ENCODE measurements at places on chromosomes 11 and 22. TPM values are rescaled to one million over a fixed set of nuclear protein-coding genes. Genes with fewer than 3 reads are reported as not detected.
A peak's percentile ranks its signal among the peaks of the same experiment; 100 is the strongest.

The KCNE3 gene
- total RNA-seq: 0.11 TPM

The PACSIN3 gene
- 1.1 TPM for total RNA-seq

The RASGRP2 gene
- total RNA-seq: 4.0 TPM

The GAL gene
- not detected for total RNA-seq

The PLAAT3 gene
- total RNA-seq: 0.48 TPM

The KRTAP5-9 gene
- total RNA-seq: not detected

The OR52N4 gene
- total RNA-seq: not detected

The SNX32 gene
- not detected for total RNA-seq

GRCh38 chr22:19802001-19802893, 41.7 kb downstream of the TBX1 start:
- no peaks in the 10 kb centered on the region for H3K27me3 ChIP-seq
- H3K27ac ChIP-seq: no peak overlapping the region
- H3K4me1 ChIP-seq: no peaks in the 10 kb centered on the region
- no peak for DNase-seq
- H3K36me3 ChIP-seq: no peaks in the 10 kb centered on the region

- no peaks in the 10 kb centered on the region for H3K27me3 ChIP-seq
- no peak overlapping the region for H3K27ac ChIP-seq
- DNase-seq: no peak
- no peaks in the 10 kb centered on the region for H3K4me1 ChIP-seq
- no peak overlapping the region for H3K4me3 ChIP-seq
- no peaks in the 10 kb centered on the region for H3K36me3 ChIP-seq
Measured at GRCh38 chr11:63520606-63521170, 14.8 kb downstream of the LGALS12 start.

- H3K27me3 ChIP-seq: no peaks in the 10 kb centered on the region
- H3K36me3 ChIP-seq: no peaks in the 10 kb centered on the region
- no peaks in the 10 kb centered on the region for H3K4me1 ChIP-seq
- no peak overlapping the region for H3K4me3 ChIP-seq
- DNase-seq: peak; percentile 70
- H3K27ac ChIP-seq: no peak overlapping the region
Measured at GRCh38 chr11:82494988-82495432, 238.7 kb downstream of the FAM181B start.

GRCh38 chr22:20999350-21000206, 2.3 kb downstream of the THAP7 start:
- no peaks in the 10 kb centered on the region for H3K27me3 ChIP-seq
- H3K27ac ChIP-seq: no peak overlapping the region
- no peak for DNase-seq
- H3K4me3 ChIP-seq: no peak overlapping the region
- peaks cover 30% of the 10 kb centered on the region for H3K4me1 ChIP-seq

- no peak for DNase-seq
- no peaks in the 10 kb centered on the region for H3K36me3 ChIP-seq
- no peak overlapping the region for H3K27ac ChIP-seq
- no peak overlapping the region for H3K4me3 ChIP-seq
- no peaks in the 10 kb centered on the region for H3K27me3 ChIP-seq
Measured at GRCh38 chr11:20097319-20098221, 62.7 kb downstream of the DBX1 start.

GRCh38 chr11:69839516-69839915, 20.3 kb upstream of the FGF3 start:
- no peak for DNase-seq
- no peaks in the 10 kb centered on the region for H3K27me3 ChIP-seq
- H3K36me3 ChIP-seq: no peaks in the 10 kb centered on the region
- H3K27ac ChIP-seq: no peak overlapping the region

GRCh38 chr11:44780940-44781631, 54.3 kb downstream of the TSPAN18 start:
- H3K27ac ChIP-seq: no peak overlapping the region
- no peaks in the 10 kb centered on the region for H3K27me3 ChIP-seq
- no peaks in the 10 kb centered on the region for H3K36me3 ChIP-seq
- H3K4me1 ChIP-seq: peaks cover 5% of the 10 kb centered on the region

DNA sequence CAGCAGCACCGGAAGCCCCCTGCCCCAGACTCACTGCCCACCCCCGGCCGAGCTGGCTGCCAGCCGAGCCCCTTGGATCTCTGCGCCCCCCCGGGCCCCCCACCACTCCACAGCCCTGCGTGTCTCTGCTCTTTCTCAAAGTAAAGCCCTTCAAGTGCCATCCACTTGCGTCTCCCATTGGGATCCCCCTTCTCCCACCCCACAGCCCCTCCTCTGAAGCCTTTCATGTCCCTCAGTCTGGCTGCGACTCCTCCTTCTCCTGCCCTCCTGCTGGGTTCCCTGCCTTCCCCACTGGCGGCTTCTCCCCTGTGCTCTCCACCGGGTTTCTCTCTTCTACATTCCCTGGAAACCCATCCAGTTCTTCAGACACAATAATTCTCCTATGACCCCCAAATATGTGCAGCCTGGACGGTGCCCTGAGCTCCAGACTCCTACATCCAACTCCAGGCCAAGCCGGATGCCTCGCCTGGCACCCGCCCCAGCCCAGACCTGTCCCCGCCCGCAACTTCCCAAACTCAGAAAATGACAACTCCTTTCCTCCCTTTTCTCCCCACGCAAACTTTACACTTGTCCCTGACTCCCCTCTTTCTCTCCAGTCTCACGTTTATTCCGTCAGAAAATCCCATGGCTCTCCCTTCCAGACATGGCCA, 108.9 kb downstream of the WNT7B start:
- DNase-seq: no peak
- H3K27ac ChIP-seq: no peak overlapping the region
- H3K27me3 ChIP-seq: no peaks in the 10 kb centered on the region
- no peaks in the 10 kb centered on the region for H3K36me3 ChIP-seq

DNA sequence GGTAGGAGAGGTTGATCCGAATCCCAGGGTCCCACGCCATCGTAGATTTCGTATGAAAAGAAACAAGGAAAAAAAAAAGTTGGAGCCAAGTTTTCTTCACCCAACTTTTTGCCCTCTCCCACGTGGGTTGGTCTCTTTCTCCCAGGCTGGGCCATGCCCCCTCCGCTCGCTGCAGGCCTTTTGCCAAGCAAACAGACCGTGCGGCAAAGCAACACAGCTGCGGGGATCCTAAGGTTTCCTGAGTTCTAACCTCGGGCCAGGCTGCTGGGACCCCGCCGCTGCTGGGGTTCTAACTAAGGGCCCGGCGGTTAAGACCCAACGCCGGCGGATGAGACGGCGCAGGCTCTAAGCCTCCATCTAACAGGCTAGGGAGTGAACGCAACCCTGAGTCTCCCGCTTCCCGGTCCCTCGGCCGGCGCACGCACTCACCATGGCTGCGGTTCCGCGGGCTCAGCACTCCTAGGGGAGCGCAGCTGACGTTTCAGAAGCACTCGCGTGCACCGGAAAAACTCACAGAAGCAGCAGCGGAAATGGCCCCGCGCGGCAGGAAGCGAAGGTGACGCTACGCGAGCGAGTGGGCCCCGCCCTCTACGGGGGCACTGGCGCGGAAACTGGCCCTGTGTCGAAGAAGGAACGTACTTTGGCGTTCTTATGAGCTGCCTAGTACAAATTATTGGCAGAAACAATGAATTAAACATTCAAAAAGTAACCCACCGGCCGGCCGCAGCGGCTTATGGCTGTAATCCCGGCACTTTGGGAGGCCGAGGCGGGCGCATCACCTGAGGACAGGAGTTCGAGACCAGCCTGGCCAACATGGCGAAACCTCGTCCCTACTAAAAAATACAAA, at the start of gene SNU13:
Gene SNU13 (minus strand): TSS at position 503 of the 847 bp plus-strand sequence. CDS start 71 bp downstream, at position 432.
- no peaks in the 10 kb centered on the region for H3K27me3 ChIP-seq
- H3K36me3 ChIP-seq: no peaks in the 10 kb centered on the region
- peak within 1 kb of the TSS; percentile 96 for H3K4me3 ChIP-seq
- H3K4me1 ChIP-seq: peaks cover 33% of the 10 kb centered on the region
- DNase-seq: peak; percentile 97

- H3K4me1 ChIP-seq: peaks cover 14% of the 10 kb centered on the region
- no peaks in the 10 kb centered on the region for H3K36me3 ChIP-seq
- no peaks in the 10 kb centered on the region for H3K27me3 ChIP-seq
- no peak overlapping the region for H3K27ac ChIP-seq
- no peak overlapping the region for H3K4me3 ChIP-seq
Measured at GRCh38 chr11:114396916-114397315, 3.4 kb downstream of the C11orf71 start.

DNA sequence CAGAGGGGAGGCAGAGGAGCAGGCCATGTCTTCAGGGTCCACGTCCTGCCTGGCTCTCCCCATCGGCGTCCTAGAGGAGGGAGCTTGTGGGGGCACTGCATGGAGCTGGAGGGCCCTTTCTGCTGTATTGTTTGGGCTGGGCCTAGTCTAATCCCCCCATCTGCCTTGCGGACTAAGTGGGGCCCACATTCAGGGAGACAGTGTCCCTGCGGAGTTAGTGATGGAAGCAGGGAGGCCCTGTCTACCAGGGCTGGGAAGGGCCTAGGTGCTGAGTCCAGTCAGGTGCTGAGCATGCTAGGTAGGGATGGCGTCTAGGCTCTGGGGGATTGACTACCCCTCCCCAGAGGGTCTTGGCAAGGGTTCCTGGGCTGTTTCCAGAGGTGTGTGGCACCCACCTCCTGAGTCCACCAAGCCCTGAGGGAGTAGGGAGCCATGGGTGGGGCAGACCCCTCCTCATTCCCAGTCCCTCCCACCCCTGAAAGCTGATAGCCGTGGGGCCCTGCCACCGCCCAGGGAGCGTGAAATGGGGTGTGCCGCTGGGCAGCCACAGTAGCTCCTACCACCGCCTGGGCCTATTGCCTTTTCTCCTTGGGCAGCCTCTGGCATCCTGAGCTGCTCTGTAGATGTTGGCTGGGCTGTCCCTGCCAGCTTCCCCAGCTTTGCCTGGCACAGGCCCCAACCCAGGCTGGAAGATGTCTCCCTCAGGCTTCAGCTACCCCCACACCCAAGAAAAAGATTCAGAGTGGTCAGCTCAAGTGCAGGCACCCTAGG, 1.9 kb upstream of the POLD4 start:
- no peaks in the 10 kb centered on the region for H3K27me3 ChIP-seq
- H3K27ac ChIP-seq: peak overlapping the region; percentile 100
- H3K4me1 ChIP-seq: peaks cover 78% of the 10 kb centered on the region
- peak overlapping the region; percentile 68 for H3K4me3 ChIP-seq

DNA sequence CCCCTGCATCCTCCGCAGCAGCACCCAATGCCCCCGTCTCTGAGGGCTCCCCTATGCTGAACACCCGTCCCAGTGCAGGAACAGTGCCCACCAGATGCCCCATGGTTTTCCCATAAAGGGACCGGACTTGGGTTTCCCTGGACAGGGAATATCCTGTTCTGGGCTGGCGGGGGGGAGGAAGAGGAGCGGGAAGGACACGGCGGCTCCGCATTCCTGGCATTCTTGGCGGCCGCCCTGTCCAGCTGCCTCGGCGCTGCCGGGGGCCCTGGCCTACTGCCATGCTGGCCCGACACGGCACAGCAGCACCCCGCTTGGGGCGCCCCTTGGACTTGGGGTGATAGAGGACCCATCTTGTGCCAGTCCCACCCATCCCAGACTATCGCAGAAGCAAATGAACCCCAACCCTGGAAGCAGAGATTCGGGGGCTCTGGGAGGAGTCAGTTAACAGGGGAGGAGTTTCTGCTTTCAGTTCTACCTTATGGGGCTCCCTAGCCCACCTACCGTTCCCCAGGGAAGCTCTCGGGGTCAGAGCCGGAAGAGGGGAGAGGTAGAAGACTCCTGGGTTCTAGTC, 23.7 kb upstream of the CBX7 start:
- H3K4me3 ChIP-seq: no peak overlapping the region
- no peaks in the 10 kb centered on the region for H3K27me3 ChIP-seq
- peaks cover 1% of the 10 kb centered on the region for H3K4me1 ChIP-seq
- DNase-seq: no peak
- no peak overlapping the region for H3K27ac ChIP-seq

DNA sequence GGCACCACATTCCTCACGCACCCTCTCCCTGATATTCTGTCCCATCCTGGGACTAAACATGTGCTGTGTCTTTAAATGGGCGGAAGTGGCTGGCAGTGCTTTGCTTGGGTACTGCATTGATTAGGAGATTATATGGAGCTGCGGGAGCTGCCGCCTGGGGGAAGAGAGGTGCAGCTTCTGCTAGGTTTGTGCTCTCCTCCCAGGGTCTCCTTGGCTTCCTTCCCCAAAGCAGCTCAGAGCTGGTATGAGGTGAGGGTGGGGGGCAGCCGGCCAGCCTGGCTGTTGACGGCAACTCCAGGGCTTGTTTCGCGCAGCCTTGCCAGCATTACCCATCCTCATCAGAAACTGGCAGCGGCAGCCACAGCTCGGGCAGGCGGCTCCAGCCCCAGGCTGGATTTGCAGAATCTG, 95.4 kb downstream of the GRAMD1B start:
- H3K4me3 ChIP-seq: no peak overlapping the region
- DNase-seq: no peak
- peaks cover 8% of the 10 kb centered on the region for H3K36me3 ChIP-seq
- no peaks in the 10 kb centered on the region for H3K27me3 ChIP-seq
- H3K4me1 ChIP-seq: peaks cover 13% of the 10 kb centered on the region

GRCh38 chr22:29480512-29481264, 670 bp downstream of the NEFH start:
- no peaks in the 10 kb centered on the region for H3K27me3 ChIP-seq
- H3K4me1 ChIP-seq: peaks cover 19% of the 10 kb centered on the region
- no peak overlapping the region for H3K27ac ChIP-seq
- H3K4me3 ChIP-seq: no peak overlapping the region

All from Karpas-422 (cell line).